DMS53 (cell line): ENCODE measurements at places on chromosomes 12 and 14.

DNA sequence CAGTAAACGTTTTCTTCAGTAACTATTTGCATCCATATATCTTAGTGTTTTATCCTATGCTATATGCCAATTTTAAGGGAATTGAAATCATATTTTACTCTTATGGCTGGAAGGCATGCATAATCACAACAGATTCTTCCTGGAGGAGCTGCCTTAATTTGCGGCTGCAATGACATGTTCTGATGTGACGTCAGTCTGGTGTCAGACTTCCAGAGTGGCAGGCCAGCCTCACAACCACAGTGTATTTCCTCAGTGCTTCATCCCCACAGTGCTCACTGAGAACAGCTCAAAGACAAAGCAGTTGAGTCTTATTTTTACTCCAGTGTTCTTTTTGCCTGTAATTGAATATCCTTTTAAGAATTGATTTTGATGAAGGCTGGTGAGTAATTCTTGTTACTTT is 107.1 kb downstream of the PLEKHA5 start:
- DNase-seq, result no peak

GRCh38 chr14:92176476-92176875 is 54.7 kb downstream of the CPSF2 start:
- no peak for DNase-seq

DNA sequence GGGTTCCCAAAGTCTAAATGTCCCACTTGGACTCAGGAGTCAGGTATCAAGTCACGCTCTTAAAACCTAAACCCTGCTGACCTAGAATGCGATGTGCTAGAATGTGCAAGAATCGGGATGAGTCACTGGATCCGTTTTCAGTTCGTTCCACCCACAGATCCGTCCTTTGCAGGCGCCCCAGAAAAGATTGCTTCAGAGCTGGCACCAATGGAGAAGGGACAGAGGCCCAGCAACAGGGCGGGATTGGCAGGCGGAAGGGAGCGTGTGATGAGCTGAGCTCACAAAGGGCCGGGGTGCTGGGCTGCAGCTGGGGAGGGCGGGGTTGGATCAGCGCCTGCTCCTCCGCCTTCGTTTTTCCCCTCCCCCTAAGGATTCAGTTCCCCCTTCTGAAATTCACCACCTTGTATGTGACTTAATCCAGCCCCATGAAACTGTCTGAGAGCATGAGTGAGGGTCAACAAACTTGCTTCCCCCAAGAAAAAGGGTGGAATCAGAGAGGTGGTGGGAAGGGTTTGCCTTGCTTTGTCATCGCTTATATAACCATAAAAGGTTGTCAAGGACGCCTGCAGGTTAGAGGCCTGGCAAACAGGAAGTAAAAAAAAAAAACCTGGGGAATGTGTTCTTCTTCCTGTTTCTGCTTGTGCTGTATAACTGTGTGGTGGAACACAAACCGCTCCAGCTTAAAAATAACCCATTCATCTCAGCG is 2.8 kb upstream of the UBC start:
- DNase-seq, result no peak

GRCh38 chr14:100292776-100293461 is 13.3 kb downstream of the SLC25A29 start:
- DNase-seq, result no peak

- DNase-seq, result no peak
Observed at GRCh38 chr14:74733221-74733620, 20.3 kb downstream of the FCF1 start.
